Activated CD4-positive, alpha-beta T cell treated with anti-CD3 and anti-CD28 coated beads, Interleukin-2, amount 50 U/mL, for 24 hours (primary cell): ENCODE measurements at places on chromosomes 16 and 17.

- DNase-seq, result no peak
Observed at GRCh38 chr17:70668276-70668937, 499.1 kb downstream of the KCNJ2 start.

- DNase-seq, result no peak
Observed at GRCh38 chr16:85461814-85462713, 151.1 kb upstream of the GSE1 start.

DNA sequence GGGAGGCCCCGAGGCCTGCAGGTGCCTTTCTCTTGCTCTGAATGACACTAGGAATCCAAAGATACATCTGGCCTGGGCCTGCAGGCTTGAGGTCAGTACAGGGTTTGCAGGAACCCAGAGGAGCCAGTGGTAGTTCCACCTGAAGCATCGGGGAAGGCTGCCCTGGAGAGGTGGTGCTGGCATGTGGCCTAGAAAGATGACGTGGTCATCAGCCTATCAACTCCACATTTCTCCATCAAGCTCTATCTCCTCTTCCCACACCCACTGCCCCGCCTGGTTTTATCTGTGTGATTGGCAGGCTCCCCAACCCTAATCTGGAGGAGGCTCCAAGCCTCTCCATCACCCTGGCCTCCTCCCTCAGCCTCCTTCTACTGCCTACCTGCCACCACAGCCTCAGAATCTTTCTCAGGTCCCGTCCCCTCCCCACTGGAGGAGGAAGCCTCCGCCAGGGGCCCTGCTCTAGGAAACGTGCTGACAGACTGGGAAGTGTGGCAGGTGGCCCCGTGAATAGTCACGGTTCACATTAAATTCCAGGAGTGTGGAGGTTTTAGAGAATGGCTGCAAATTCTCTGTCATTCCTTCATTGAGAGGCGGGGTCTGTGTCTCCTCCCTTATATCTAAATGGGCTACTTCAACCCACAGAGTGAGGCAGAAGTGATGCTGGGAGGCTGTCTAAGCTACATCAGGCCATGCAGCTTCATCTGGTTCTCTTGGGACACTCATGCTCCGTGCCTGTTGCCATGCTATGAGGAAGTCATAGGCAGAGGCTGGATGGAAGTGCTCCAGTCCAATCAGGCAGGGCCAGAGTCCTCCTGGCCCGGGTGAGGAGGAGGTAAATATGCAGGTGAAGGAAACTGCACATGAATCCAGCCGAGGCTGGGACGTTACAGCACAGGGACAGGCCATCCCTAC is 11.4 kb upstream of the MAP2K3 start:
- no peak for DNase-seq

DNA sequence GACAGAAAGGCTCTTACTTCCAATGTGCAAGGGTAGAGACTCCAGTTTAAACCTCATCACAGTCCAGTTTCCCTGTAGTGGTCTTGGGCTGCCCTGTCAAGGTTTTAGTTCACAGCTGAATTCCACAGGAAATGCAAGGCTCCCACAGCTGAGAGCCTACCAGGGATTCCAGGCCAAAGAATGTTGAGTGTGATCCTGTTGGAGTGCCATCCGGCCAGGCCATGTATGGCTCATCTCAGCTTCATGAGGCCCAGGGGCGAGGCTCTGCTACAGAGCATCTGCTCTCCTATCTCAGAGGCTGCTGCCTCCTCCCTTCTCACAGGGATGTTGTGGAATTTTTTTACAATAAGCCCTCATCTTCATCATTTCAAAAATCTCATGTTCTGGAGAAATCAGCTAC is 239.8 kb upstream of the CCL2 start:
- no peak for DNase-seq

- DNase-seq, result no peak
Observed at GRCh38 chr17:42078396-42079043, 19.8 kb downstream of the ZNF385C start.

- no peak for DNase-seq
Observed at GRCh38 chr16:86320237-86320595, 190.1 kb upstream of the FOXF1 start.

DNA sequence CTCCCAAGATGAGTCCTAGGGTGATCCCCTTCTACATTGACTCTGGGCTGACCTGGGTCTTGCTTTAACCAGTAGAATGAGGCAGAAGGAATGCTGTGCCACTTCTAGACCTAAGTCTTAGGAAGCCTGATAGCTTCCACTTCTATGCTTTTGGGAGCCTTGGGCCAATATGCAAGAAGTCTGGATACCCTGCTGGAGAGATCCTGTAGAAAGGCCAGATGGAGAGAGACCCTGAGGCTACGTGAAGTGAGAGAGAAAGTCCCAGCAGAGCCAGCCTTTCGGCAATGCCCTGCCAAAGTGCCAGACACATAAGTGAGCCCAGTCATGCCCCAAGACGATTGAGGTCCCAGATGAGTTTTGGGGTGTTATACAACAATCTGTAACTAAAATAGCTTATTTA is 1.7 kb downstream of the KRT222 start:
- DNase-seq, result no peak

GRCh38 chr17:17059301-17059890 is 17.1 kb downstream of the MPRIP start:
- DNase-seq, result no peak

DNA sequence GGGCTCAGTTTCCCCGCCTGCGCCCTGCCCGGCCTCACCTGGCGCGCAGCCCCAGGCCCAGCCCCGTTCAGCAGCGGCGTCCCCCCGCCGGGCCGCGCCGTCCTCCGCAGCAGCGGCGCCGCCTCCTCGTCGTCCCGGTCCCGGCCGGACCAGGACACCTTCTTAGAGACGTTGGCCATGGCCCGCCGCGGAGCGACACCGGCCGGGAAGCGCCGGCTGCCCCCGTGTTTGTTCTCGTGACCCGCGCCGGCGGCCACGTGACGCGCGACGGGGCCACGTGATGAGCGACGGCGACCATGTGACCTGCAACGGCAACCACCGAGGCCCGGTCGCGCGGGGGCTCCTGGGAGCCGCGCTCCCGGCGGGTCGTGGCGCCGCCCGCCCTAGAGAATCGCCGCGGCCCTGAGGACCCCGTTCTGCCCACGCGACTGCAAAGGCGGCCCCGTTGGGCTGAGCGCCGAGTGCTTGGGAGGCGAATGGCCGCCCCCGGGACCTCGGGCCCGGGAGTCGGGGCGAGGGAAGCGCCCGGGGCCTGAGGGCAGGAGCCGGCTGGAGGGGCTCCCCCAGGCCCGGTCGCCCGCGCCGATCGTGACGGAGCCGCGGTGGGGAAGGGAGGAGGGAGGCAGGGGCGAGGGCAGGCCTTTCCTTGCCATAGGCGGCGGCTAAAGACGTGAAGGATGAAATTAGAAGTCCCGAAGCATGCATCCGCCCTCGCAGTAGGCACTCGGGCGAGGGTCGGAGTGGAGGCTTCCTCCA is at the start of gene CLCN7:
Gene CLCN7, minus strand, starts transcription at position 233 of the 756 bp plus-strand sequence. Its CDS starts 54 bp downstream, at position 179.
- peak; percentile 86 for DNase-seq

DNA sequence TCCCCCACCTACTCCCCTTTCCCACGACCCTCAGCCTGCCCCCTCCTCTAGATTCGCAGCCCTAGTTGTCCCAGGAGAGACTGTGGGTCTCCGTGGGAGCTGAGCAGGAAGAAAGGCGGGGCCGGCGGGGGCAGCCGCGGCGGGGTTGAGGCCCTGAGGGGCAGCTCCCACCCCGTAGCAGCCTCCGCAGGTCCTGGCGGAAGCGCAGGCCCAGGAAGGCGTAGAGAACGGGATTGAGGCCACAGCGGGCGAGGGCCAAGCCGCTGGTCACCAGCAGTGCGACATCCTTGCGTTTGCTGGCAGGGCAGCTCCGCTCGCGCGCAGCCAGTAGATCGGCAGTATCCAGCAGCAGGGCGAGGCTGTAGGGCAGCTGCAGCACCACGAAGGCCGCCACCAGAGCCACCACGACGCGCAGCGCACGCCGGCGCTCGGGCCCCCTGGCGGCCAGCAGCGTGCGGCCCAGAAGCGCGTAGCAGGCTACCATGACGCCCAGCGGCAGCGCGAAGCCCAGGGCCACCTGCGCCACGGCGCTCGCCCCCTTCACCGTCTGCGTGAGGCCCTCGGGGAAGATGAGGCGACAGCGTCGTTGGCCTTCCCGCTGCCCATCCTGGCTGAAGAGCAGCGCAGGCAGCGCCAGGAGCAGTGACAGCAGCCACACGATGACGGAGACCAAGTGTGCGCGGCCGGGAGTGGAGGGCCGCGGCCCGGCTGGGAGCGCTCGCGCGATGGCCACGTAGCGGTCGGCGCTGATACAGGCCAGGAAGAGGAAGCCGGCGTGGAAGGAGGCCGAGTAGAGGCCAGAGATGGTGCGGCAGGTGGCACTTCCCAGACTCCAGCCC is 1.9 kb downstream of the CCR10 start:
- no peak for DNase-seq

- DNase-seq, result no peak
Observed at GRCh38 chr17:43449470-43450248, 34.1 kb upstream of the DHX8 start.

- no peak for DNase-seq
Observed at GRCh38 chr17:1312261-1312870, 32.9 kb downstream of the TRARG1 start.

DNA sequence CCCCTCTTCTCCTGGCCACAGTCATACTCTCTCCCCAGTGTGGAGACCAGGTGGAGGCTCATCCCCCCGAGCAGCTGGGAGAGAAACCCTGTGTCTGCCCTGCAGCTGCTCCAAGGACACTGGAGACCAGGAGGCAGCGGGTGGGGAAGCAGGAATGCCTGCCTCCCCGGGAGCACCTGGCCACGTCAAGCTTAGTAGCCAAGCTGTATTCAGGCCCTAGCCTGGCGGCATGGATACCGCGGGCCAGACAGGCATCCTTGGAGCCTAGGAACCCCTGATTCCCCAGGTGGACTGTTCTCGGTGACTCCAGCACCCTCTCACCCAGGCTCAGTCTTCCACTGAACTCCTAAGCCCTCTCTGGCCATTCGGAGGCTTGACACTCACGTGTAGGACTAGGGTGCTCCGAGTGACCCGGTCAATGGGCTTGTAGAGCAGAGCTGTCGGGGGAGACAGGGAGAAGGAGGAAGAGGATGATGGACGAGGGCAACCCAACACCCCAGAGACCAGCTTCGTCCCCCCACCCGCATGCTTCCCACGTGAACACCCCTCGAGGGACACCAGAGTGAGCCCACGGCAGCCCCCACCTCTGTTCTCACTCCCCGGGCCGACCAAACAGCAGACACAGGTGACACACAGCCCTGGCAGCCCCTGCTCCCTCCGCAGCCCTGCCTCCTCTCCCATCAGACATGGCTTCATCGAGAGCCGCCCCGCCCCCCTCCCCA is 76.5 kb downstream of the TIMM22 start:
- DNase-seq, result no peak

GRCh38 chr17:42287977-42288802 is at the start of gene STAT5A:
TSS of gene STAT5A (plus strand) at chr17:42288498. CDS start at chr17:42289412, 914 bp downstream.
- DNase-seq, result no peak

GRCh38 chr16:84252184-84252583 is 12.4 kb upstream of the KCNG4 start:
- DNase-seq, result no peak

GRCh38 chr17:77317091-77317750 is 176.5 kb downstream of the SEC14L1 start:
- no peak for DNase-seq

GRCh38 chr16:58809213-58809612 is 75.1 kb upstream of the GOT2 start:
- no peak for DNase-seq

DNA sequence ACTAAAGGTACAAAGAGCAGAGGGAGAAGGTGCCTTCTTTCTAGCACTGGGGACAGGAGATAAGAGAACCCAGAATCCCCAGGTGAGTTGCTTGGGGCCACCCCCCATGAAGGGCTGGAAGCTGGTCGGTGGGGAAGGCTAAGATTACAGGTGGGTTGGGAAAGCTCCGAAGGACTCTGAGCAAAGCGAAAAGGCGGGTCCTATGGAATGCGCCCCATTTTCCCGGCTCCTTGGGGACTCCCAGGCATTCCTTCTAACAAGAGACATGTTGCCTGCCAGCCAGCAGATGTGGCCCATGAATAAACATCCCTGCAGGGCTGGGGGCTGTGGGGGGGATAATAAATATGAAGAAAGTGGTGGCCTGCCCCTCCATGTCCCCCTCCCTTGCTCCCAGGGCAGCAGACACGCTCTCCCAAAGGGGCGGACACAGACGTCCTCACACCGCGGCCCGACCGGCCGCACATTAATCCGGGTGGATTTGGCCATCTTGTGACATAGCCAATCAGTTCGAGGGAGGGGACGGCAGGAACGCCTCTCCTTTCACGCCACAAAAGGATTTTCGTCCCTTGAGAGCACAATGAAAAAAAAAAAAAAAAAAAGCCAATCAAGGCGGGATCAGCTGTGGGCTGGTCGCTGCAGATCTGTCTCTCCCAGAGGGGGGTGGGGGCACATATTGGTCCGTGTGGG is 98.5 kb downstream of the SOX9 start:
- DNase-seq, result no peak

- DNase-seq, result no peak
Observed at GRCh38 chr17:1095090-1095852, 84.5 kb downstream of the ABR start.
